ENCODE measurements at places on chromosomes 7 and 10. TPM values are rescaled to one million over a fixed set of nuclear protein-coding genes. Genes with fewer than 3 reads are reported as not detected.

TMEM178B gene
- 0.62 TPM for total RNA-seq

ENO4 gene
- total RNA-seq, result 0.67 TPM

VIPR2 gene
- total RNA-seq, result 13.3 TPM

LRRC18 gene
- total RNA-seq, result not detected

EPHA1 gene
- 2.5 TPM for total RNA-seq

LRRD1 gene
- 0.13 TPM for total RNA-seq

FAM131B gene
- 0.31 TPM for total RNA-seq
